ENCODE measurements at places on chromosomes 6 and 20.

DNA sequence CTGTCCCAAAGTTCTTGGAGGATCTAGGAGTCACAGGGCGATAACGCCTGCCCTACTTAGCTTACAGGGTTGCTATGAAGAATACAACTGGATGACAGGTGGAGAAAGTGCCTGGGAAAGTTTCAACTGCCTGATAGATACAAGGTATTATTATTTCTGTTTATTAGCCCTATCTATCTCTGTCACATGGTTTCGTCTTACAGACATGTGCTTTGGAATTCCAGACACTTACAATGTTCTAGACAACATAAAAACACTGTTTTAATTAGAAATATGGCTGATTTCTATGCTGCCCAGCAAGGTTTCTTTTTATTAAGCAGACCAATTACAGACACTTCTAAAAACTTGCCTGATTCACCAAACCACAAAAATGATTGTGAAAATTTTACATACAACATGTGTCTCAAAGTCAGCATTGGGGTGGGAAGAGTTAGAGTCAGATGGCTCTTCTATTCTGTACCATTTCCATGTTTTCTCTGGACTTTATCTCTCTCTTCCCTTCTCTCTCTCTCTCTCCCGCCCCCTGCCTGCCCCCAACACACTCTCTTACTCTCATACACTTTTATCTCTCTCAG is 50.0 kb downstream of the GJA10 start:
- no peak for DNase-seq

- DNase-seq: peak; percentile 54
Observed at GRCh38 chr20:542777-543368, 717 bp downstream of the CSNK2A1 start.

- no peak for DNase-seq
Observed at GRCh38 chr6:86825436-86825835, 111.9 kb upstream of the HTR1E start.

DNA sequence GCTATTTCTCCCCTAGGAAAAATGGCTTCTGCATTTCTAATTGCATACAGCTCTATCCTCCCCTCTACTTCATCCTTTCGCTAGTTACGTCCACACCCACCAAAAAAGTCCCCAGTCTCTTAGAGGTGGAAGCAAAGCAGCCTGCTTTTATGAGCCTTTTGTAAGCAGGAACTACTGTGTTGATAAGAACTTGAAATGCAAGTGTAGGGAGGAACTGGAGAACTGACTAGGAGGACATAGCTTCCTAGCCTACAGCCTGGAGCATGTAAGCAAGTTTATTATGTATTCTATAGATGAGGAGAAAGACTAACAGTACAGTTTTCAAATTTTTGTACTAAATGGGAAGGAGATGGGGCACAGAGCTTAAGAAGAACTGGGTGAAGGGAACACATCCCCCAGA is 10.3 kb downstream of the ARHGAP18 start:
- DNase-seq: no peak

DNA sequence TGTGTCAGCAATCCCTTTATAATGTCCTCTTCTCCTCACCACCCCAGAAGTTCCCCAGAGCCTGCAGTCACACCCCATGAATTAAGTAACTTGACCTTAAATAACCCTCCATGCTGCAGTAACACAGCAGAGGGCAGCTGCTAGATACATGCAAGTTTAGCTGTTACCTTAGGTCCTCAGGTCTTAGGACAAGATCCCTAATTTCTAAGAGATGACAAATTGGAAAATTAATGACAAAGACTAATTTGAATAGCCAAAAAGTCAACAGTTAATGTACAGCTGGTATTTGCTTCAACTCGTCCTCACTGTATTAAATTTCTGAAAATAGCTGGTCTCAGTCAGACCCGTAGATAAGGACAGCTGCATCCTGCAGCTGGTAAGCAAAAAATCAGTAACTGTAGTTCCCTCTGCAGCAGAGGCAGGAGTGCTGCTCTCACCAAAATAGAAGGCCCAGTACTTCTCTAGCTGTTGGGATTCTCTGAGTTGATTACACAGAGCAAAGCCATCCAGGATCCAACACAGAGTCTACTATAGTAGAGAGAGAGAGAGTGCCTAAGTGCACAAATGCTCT is 62.4 kb downstream of the TNFRSF21 start:
- no peak for DNase-seq

GRCh38 chr6:154488802-154489437 is 21.6 kb downstream of the CNKSR3 start:
- no peak for DNase-seq

DNA sequence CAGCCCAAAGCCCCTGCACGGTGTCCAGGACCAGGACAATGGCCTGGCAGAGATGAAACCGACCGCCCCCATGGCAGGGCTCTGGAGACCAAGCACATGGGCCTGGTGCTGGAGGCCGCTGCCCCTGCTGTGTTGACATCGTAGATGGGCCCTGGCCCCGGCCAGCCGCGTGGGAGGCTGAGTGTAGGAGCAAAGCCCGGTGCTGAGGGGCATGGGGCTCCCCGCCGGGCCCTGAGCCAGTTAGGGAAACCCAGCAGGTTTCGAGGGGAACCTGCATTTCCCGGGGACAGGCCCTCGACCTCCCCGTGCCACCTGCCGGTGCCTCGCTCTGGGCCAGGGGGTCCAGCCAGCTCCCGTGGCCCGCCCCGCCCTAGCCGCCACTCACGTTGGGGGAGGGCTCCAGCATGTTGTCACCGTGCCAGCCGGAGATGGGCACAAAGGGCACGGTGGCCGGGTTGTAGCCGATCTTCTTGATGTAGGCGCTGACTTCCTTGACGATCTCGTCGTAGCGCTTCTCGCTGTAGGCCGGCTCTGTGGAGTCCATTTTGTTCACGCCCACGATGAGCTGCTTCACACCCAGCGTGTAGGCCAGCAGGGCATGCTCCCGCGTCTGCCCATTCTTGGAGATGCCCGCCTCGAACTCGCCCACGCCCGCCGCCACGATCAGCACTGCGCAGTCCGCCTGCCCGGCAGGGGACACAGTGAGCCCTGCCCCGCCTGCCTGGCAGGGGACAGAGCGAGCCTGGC is 4.3 kb downstream of the EEF1A2 start:
- no peak for DNase-seq

- peak; percentile 81 for DNase-seq
Observed at GRCh38 chr20:40896814-40897700, 131.6 kb upstream of the TOP1 start.

DNA sequence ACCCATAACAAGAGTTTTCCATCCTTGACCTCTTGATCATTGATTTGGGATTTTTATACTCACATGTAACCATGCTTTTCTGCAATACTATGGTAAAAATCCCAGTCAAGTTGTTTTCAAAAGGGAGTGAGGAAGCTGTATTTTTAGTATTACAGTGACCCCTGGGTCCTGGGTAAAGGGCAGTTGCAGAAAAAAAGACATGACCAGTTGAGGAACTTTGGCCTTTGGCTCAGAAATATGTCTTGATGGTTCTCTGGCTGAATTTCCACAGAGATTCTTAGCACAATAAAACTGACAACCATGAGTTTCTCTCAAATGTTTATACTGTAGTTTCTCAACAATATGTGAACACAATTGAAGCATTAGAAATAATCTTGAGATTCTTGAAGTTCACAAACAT is 28.6 kb upstream of the PRL start:
- DNase-seq: no peak

- DNase-seq: no peak
Observed at GRCh38 chr6:125375821-125376220, 74.1 kb upstream of the HDDC2 start.

- no peak for DNase-seq
Observed at GRCh38 chr20:58621906-58622548, 29.1 kb upstream of the STX16 start.

- no peak for DNase-seq
Observed at GRCh38 chr6:33672808-33673207, 38.7 kb downstream of the UQCC2 start.

GRCh38 chr20:61810738-61811135 is 254.9 kb downstream of the TAF4 start:
- DNase-seq: no peak

- no peak for DNase-seq
Observed at GRCh38 chr6:14369717-14370116, 252.1 kb downstream of the CD83 start.

DNA sequence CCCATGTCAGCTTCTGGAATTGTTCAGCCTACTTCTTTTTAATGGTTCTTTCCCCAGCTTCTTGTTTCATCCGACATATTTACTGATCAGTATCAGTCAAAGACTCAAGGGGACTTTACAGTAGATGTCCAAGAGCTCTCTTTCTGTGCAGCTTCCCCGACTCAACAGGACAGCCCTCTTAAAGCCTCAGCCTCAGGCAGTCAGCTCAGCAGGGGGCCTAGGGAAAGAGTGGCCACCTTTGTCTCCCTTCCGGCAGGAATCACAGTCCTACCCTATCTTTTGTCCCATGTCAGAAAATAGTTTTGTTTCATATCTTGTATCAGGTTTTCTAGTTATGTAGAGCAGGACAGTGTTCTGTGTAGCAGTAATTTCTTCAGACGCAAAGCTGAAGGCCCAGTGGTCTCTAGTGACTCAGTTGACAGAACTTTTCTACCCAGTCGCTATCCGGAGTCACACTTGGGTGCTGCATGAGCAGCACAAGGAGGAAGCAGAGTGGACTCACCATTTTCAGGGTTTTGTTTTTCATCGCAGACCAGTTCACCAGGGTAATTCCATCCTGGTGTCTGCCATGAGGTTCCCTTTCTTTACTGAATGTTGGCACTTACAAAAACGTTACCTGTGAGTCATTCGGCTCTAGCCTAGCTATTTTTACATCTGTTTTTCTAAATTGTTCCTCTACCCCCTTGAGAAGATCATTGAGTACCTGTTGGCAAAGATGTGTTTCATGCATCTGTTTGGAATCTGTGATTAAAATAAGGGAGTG is 47.7 kb downstream of the SPATA2 start:
- DNase-seq: no peak

GRCh38 chr6:1634081-1634480 is 24.4 kb downstream of the FOXC1 start:
- DNase-seq: no peak

- DNase-seq: no peak
Observed at GRCh38 chr6:45829873-45830272, 185.8 kb downstream of the CLIC5 start.

GRCh38 chr6:20148433-20148832 is 63.8 kb downstream of the MBOAT1 start:
- no peak for DNase-seq

GRCh38 chr6:91718198-91718597 is 1131.3 kb upstream of the MAP3K7 start:
- DNase-seq: no peak

DNA sequence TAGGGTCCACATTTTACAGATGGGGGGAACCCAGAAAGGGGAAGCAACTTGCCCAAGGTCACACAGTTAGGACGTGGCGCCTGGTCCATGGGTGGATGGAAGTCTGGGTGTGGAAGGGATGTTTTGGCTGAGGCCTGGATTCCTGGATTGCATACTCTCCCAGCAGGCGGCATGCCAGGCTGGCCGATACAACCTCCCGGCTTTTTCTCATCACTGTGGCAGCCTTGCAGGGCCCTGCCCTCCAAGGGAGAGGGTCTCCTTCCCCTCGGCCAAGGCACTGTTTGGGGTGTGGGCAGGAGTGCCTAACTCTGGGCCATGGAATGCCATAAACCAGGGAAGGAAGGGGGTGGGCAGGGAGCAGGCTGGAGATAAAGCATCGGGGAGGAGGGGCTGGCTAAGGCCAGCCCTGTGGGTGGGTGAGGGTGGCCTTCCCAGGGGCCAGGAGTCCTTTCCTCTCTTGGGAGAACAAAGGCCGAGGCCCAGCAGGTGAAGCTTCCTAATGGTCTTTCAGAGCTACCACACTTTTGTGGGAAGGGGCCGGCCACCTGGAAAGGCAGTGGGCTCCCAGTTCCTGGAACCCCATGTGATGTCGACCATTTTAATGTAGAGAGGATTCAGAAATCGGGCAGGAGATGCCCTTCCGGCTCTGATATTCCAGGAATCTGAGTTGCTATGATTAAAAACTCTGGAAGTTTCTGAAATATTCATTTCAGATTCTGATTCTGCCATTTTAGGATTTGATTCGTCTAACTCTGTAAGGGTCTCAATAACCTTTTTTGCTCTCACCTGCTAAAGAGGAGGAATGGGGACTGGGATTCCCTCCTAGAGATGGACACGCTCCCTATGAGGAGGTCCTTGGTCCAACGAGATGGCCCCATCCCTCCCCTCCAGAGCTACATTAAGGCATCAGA is 4.2 kb downstream of the FOXS1 start:
- DNase-seq: no peak

GRCh38 chr6:124995645-124996325 is 33.5 kb downstream of the RNF217 start:
- no peak for DNase-seq

GRCh38 chr6:2204272-2204671 is 41.1 kb downstream of the GMDS start:
- DNase-seq: no peak
